ENCODE measurements at places on chromosomes 6 and 20.

GRCh38 chr6:153767127-153767526 lies 271.9 kb upstream of the OPRM1 start:
- DNase-seq = no peak

DNA sequence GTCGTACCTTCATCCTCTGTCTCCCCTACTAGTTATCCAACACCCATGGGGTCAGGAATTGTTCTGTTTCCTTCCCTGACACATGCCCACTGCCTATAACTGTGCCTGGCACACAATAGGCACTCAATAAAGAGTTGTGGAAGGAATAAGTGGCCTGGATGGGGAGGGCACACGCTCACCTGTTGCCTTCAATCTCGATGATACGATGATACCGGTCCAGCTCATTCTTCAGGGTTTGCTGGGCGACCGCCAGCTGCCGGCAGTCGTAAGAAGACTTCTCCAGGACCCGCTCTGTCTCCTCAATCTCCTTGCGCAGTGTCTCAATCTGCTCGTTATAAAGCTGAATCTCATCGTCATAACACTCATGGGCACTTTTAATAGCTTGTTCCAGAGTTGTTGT lies 32.5 kb downstream of the BFSP1 start:
- DNase-seq = no peak

GRCh38 chr6:35694462-35694861 lies 5.7 kb upstream of the FKBP5 start:
- DNase-seq = peak; percentile 32

- DNase-seq = no peak
These were observed at the start of gene IMPG1 for GRCh38 chr6:76072562-76072961. Gene IMPG1 (minus strand): TSS chr6:76072662. CDS start chr6:76072488, 174 bp downstream.

DNA sequence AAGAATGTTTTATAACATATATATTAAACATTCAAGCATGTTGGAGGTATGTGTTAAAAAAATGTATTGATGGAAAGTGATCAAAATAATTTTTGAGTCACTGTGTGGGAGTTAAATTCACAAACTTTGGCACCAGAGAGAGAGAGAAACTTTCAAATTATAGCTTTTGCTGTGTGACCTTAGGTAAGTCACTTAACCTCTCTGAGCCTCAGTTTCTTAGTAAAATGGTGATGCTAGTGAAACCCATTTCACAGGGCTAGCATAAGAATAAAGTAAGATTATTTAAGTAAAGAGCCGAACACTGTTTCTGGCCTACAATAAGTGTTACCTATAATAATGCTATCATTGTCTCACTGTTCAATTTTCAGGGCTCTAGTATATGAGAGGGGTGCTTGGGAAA lies 4.1 kb upstream of the PROCR start:
- DNase-seq = no peak

DNA sequence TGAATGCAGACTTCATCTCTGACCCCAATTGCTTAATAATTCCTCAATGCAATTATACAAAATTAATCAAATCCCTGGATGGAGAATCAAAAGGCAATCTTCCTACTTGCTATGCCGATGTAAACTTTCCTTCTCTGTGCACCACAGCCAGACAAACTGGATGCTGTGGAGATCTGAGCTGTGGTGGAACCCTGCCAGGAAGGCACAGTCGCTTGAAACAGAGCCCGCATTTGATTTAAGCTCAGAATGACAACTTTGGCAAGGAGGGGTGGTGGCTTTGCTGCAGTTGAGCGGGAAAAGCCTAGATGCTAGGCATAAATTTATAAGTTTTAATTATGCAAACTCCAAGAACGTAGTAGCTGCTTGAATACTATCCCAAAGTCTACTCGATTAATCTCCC lies 190.8 kb downstream of the MTFR2 start:
- no peak for DNase-seq

DNA sequence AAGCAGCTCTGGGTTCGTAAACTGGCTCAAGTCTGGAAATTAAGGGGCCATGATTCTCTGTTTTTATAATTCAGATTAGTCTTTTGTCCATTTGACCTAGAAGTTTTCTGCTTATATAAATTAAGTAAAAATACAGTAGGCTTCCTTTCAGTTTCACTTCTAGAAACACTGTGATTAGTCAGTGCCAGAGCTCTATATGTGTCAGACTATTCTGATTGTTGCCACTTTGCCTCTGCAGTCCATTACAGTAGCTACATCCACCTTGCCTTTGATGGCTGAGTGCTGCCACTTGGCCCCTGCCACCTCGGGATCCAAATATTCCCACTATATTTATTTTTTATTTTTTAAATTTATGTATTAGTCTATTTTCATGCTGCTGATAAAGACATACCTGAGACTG lies 7.9 kb downstream of the ZC2HC1B start:
- DNase-seq = no peak

Data from hepatic stellate cell (primary cell).